ENCODE measurements at places on chromosomes 12 and 14.

- DNase-seq, result no peak
Measured at GRCh38 chr12:132834181-132834711, 5.6 kb upstream of the GOLGA3 start.

- no peak for DNase-seq
Measured at GRCh38 chr12:66203820-66204219, 14.8 kb downstream of the IRAK3 start.

DNA sequence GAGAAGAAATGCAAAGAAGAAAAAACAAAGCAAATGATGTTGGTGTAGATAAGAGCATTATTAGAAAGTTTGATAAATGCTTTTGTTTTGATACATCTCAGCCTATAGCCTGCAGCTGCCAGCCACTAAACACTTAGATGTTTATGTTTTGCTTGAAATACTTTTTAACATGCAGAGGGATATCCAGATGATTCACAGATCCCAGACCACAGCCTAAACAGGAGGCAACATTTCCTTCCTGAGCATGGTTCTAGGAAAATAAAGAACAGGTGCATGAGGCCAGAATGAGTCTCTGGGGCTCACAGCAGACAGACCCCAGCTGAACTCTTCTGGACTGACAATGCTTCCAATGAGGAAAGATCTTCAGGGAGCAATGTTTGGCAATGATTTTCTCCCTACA is 103.7 kb upstream of the EEA1 start:
- no peak for DNase-seq

GRCh38 chr12:81297601-81298000 is 219.7 kb downstream of the ACSS3 start:
- DNase-seq, result no peak

DNA sequence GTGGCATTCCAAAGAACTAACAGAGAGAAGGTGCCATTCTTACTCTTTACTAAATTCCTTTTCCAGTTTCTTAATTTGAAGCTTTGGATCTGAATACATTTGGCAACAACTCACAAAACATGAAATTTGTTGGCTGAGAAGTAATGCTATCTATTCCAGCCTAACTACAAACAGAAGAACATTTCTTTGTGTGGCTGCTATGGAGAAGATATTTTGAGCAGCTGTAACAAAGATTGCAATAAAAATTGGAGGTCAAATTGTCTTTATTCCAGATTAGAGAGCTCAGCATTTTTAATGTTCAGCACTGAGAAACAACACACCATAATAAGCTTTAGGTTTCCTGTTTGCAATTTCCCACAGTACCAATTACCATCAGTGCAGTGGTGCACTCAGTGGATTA is 835.8 kb upstream of the FLRT2 start:
- no peak for DNase-seq

DNA sequence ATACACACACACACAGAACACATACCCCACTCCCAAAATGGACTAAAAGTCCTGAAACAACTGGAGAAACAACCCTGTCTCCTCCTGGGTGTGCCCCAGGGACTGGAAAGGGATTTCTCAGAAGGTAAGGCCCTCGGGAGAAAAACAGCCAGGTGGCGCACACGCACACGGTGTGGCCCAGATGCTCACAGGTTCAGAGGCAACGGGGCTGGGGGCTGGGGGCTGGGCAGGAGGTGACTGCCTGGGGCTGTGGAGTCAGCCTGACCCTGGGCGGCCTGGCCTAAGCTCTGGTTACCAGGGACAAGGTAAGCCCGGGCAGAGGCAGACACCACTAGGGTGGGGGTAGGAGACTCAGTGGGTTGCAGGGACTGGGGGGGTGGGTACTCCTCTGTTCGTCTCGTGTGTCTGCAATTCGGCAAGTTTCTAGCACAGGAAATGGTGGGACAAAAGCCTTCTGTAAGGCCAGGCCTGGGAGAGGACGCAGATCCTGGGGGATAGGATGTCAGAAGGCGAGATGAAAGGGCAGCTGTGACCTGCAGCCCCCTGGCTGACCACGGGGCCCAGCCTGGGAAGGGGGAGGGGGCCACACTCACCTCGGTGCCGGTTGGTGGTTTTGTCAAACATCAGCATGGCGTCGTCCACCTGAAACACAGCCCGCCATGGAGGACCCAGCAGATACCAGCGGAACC is 10.4 kb downstream of the MSI1 start:
- DNase-seq, result no peak

GRCh38 chr14:81298122-81298521 is 77.4 kb upstream of the GTF2A1 start:
- no peak for DNase-seq

- DNase-seq, result no peak
Measured at GRCh38 chr12:3262470-3262869, 185.3 kb downstream of the TSPAN9 start.

DNA sequence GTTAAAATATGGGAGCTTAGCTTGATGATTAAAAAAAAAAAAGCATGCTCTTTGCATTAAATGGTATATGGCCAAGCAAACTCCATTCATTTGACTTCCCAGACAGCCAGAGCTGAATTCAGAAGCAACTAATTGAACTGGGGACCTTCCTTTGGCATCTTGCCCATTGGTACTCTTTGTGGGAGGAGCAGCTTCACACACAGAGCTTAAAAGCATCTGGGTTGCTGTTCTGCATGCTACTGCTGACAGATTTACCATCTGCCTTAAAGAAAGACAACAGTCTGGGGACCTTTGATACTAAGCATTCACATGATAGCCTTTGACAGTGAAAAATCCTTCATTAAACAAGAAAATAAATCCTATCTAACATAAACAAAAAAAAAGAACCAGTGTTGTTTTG is 977.9 kb downstream of the TMTC2 start:
- DNase-seq, result no peak

GRCh38 chr12:68097386-68097785 is 62.2 kb downstream of the IFNG start:
- no peak for DNase-seq

- DNase-seq, result no peak
Measured at GRCh38 chr12:128796439-128797118, 27.2 kb downstream of the SLC15A4 start.

DNA sequence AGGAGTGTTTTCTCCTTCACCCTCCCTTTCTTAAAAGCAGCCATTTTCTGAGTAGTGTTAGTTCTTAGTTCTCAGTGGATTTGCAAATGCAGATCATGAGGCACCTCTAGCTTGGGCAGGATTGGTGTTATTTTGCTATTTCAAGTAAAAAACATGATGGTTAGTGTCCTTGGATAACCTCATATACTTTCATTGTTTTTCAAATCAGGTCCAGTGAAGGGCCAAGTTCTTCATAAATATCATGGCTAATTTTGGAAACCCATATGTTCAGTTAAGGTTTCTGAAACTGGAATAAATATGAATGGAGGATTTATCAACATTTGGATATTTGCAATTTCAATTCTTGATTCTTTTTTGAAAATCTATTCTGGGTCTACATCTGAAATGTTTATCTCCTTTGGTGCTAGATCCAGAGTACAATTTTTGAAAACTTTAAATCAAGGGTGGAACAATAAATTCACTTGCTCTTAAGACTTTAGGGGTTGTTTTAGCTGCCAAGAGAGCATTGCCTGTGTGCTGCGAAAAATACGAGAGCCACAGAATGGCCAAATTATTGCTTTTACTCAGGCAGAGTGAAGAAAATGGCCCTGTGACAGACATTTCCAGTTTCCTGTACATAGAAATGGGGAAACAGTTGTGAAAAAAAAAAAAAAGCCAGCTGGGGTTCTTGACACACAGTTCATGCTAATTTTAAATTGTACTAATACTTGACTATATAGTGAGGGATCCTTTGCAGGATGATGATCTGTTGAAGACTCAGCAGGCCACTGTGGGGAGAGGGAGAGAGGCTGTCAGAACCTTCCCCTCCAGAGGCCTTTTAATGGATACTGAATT is 104.6 kb downstream of the BICD1 start:
- DNase-seq, result no peak

DNA sequence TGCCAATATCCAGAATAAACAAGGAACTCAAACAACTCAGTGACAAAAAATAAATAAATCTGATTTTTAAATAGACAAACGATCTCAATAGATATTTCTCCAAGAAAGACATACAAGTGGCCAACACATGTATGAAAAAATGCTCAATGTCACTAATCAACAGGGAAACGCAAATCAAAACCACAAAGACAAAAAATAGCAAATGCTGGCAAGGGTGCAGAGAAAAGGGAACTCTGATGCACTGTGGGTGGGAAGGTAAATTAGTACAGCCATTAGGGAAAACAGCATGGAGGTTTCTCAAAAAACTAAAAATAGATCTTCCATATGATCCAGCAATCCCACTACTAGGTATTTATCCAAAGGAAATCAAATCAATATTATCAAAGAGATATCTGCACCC is 3.5 kb upstream of the EIF5 start:
- no peak for DNase-seq

- DNase-seq, result no peak
Measured at GRCh38 chr12:124457287-124458219, 109.9 kb downstream of the NCOR2 start.

DNA sequence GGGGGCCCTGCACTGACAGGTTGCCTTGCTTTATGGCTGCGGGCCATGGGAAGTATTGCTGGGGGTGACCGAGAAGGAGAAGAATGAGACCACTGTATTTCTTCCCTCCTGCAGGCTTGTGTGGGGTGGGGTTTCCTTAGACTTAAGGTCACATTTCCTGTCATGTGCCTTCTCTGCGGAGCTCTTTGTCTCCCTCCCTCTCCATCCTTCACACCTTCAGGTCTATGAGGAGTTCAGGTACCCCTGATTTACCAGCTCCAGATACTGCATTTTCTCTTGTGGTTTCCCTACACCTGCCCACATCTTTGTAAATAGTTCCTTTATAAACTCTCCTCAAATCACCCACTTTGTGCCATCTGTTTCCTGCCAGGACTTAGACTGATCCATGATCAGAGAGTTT is 3.6 kb downstream of the FNTB start:
- no peak for DNase-seq

GRCh38 chr12:102571889-102572288 is 91.5 kb upstream of the IGF1 start:
- no peak for DNase-seq

DNA sequence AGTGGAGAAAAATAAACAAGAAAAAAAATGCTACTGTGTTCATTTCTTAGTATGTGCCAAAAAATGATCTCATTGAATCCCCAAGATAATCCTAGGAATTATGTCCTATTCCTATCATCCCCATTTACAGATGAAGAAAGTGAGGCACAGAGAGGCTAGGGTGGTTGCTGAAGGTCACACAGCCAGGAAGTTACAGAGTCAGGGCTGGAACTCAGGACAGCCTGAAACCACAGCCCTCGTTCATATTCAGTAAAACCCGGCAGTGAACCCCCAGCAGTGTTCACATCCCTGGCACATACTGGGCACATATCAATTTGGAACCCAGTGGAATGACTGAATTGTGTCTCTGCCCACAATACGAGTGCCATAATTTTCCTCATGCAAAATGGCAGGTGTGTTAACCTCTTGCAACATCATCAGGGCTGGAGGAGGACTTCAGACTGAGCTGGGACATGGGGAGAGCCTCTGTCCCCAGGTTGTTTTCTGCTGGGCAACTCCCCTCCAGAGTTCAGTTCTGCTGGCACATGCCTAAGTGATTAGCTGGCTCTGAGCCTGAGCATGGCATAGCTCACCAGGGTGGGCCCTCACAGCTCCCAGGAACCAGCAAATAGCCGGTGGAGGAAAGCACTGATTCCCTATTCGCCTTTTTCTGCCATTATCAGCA is 2.0 kb upstream of the PPP1CC start:
- no peak for DNase-seq

- no peak for DNase-seq
Measured at GRCh38 chr12:93741659-93742109, 64.5 kb downstream of the CRADD start.

DNA sequence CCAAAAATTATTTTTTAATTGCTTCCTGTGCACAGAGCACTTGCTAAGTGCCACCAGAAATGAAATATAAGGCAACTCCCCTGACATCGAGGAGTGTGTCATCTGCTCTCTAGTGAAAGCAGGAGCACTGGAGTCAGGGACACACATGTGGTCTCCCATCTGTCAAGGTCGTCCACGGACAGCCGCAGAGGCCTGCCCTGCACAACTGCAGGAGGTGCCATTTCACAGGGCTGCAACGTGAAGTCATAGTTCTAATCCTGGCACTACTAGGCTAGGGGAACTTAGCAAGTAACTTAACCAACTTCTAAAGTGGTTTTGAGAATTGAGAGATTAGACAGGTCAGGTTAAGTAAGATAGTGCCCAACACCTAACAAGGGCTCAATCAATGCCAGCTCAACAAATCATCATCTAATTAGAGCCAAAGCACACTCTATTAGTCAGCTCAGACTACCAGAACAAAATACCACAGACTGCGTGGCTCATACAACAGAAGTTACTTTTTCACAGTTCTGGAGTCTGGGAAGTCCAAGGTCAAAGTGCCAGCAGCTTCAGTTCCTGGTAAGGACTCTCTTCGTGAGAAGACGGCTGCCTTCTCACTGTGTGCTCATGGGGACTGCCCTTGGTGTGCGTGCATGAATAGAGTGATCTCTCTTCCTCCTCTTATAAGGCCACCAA is 30.7 kb downstream of the FOXN3 start:
- DNase-seq, result no peak

- no peak for DNase-seq
Measured at GRCh38 chr12:108637222-108637971, 3.7 kb upstream of the SELPLG start.

- DNase-seq, result no peak
Measured at GRCh38 chr12:1325666-1326065, 268.7 kb downstream of the FBXL14 start.

GRCh38 chr12:56336361-56337167 is 2.1 kb upstream of the IL23A start:
- no peak for DNase-seq

GRCh38 chr14:89331398-89331797 is 85.6 kb downstream of the FOXN3 start:
- DNase-seq, result no peak

DNA sequence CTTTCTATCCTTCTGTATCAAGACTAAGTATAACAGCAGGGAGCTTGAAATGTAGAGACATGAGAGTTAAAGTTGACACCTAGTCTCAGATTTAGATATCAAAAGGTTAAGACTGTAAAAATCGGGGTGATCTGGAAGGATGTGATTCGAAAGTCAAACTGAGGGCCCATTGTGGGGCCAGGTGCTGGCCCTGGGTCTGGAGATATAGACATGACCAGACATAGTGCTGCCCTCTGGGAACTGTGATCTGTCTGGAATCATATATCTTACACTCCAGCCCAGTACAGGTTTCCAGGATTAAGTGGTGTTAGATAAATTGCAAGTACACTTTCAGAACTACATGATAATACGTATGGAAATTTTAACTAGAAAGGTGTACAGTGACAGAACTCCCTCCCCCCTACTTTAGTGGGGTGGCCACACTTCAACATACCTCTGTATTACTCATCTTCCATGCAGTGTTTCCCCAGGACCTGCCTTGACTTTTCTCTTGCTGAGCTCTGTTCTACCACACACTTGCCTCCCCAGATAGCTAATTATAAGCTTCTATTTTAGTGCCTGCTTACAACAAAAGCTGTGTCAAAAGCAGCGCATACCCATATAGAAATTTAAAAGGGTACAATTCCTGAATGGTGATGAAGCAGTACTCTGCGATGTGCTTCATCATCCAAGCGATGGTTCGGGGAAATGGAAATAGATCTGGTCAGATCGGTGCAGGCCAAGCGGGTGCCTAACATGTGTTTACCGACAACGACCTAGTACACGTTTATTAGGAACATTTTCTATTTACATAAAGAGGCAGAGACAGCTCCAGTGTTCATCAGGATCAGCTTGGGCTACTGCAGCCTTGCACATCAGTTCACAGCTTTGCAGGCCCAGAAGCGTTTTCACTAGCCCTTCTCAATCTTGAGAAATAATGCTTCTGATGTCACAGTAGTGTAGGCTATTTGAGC is 68.7 kb downstream of the ARF6 start:
- DNase-seq, result no peak

Data from stromal cell of bone marrow (primary cell).